ENCODE measurements at places on chromosomes 13 and 19. TPM values are rescaled to one million over a fixed set of nuclear protein-coding genes. Genes with fewer than 3 reads are reported as not detected.

Gene KIR2DL3
- total RNA-seq, result not detected

Gene ZSCAN4
- not detected for total RNA-seq

GRCh38 chr19:16259385-16260159 is 61.9 kb downstream of the AP1M1 start:
- DNase-seq, result no peak

- no peak for DNase-seq
Observed at GRCh38 chr13:76350399-76350798, 535.8 kb downstream of the KCTD12 start.

DNA sequence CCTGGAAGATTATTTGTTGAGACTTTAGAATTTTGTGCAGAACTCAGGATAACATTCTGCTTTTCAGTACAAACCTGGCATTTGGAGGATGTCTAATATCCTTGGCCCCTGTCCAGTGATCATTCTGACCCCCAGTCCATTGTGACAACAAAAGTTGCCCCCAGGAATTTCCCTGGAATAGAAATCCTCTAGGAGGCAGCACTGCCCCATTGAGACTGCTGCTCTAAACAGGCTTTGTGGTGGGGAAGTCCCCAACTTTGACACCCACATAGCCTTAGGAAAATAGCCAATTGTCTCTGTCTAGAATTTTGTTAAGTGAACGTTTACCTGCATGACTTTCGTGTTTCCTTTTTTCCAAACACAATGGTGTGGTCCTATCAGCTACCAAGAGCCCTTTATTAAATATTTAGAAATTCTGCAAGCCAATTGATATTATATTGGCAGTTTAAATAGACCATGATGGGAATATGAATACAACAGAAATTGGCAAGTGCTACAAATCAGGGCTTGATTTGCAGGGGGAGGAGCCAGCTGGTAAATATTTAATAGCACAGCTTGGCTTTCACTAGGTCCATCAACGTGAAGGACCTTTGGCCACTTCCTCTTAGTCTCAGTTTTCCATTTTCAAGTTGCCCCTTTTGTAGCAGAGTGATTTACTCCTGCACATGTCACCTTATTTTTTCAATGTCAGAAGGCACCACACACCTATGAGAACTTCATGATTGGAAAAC is 451.7 kb downstream of the EFNB2 start:
- DNase-seq, result no peak
